ENCODE measurements at places on chromosomes 13 and 19.

DNA sequence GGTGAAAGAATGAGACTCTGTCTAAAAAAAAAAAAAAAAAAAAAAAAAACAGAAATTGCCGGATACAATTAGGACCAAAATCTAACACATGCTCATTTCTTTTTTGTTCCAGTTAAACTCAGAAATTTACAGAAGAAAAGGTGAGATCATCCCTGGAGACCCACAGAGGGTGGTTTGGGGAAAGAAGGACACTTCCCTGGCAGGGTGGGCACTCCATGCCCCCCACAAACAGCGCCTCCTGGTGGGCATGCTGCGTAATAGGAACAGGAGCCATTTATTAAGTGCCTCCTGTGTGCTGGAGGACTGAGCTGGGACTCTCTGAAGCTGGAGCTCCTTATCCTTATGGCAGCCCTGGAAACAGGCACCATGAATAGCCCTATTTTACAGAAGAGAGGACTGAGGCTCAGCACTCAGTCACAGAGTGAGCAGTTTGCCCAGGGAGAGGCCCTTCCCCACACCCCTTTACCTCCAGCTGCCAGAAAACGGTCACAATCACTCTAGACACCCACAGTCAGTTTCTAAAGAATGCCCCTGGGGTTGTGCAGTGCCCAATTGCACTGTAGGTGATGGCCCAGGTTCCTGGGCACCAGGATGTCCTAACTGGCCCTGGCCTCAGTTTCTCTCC is 10.1 kb downstream of the C19orf38 start:
- ATAC-seq: no peak

DNA sequence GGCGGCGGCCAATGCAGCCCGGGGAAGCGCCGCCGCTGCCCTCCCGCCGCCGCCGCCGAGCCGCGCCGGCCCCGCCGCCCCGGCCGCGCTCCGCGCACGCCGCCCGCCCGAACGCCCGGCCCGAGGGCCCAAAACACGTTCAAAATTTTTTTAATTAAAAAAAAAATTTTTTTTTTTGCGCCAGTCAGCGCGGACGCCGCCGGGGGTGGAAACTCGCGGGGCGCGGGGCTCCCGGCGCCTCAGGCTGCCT is 468 bp downstream of the HMGB1 start:
- ATAC-seq: no peak

- ATAC-seq: no peak
These were observed 20.1 kb downstream of the N4BP2L1 start for GRCh38 chr13:32407854-32408253.

DNA sequence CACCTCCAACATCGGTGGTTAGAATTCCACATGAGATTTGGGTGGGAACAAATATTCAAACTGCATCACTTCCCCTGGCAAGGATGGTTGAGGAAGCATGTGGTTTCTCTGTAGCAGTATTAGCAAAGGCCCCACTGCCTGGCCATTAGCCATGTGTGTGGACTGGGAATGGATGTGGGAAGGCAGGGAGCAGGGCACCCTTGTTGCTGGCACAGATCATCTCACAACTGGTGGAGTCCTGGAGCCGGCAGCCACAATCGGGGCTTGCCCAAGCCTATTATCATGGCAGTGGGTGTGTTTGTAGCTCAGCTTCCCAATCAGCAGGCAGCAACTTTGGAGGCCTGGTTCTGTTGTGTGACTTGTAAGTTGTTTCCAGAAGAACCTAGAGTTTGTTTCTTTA is 391.9 kb downstream of the DLEU7 start:
- ATAC-seq: no peak

DNA sequence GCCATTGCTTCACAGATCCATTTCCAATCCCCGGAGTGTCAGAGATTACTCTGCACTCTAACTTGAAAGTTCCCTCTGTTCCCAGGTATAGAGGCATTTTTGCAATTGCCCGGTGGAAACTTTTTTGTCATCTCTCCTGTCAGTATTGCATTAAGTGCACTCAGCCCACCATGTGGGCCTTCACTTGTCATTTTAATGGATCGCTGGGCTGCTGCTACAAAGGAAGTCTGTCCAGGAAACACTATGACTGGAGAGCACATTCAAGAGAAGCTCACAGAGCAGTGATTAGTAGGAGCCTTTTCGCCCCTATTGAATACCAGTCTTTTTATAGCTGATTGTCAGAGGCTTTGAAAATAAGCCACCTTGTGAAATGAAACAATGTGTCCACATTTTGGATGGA is 180.9 kb downstream of the B3GLCT start:
- no peak for ATAC-seq

GRCh38 chr19:6470173-6470572 is 6.1 kb downstream of the CRB3 start:
- no peak for ATAC-seq

DNA sequence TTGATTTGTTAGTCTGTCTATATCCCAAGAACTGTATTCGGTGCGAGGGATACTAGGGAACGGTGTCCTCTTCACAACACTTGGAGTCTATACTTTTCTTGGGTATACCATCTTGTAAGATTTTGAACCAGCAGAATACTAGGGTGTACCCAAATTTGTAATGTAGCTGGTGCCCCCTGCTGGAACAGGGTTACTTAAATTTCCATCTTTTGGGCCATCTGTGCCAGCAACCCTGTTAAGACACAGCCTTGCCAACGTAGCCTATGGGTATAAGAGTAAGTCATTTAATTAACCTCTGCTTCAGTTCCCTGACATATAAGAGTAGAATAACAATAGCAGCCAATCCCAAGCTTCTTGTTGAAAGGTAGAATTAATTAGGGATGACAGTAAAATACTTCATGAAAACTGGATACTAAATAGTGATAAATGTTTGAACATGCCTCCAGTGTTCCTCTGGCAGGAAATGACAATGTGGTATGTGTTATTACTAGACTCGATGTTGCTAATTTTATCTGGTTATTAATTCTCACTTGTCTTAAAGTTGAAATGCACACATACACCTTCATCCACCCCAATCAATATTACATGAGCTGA is 607.6 kb downstream of the FGF9 start:
- no peak for ATAC-seq

DNA sequence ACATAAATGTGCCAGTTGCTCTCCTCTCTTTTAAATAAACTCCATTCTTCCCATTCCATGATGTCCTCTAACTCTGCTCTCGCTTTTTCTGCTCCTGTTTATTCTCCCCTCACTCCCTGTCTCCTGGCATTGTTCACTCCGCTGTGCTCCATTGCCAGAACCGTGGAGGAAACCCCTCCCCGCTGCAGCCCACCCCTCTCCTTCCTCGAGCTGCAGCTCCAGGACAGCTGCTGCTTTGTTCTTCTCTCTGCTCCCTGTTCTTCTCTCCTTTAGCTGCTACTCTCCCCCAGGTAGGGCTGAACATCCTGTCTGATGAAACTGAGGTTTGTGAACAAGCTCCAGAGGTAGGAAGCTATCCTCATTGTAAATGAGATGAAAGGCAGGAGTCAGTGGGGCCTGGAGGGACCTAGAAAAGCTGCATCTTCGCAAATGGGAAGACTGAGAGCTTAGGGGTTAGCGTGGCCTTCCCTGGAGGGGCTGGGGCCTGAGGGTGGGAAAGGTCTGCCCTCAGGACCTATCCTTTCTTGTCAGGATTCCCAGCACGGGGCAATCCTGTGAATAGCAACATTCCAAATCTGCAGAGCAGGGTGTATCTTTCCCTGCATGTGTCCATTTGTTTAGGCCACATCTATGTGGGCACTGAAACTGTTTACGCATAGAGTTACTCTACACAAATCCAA is 243.7 kb downstream of the DNAJC15 start:
- ATAC-seq: no peak

GRCh38 chr19:4774136-4774535 is 17.4 kb upstream of the FEM1A start:
- ATAC-seq: no peak

DNA sequence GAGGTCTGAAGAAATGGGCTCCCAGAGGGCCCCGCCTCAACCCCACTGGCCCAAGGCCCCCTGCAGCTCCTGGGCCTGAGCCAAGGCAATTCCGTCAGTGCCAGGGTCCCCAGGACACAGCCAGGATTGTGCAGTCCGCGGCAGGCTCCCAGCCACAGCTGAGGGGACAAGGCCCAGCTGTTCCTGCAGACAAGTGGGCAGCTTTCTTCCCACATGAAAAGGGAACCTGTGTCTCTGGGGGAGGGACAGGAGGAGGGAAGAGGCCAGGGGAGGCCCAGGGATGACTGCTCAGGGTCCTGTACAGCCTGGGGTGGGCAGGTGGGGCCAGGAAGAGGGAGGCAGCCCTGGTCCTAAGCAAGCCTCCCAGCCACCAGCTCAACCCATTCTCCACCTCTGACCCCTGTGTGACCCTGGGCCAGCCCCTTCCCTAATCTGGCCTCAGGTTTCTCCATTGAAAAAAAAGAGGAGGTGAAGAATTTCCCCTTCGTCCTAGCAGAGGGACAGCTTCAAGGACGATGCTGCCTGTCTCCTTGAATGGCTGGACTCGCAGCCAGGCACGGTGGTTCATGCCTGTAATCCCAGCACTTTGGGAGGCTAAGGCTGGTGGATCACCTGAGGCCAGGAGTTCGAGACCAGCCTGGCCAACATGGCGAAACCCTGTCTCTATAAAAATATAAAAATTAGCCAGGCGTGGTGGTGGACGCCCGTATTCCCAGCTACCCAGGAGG is 20.5 kb upstream of the VSTM2B start:
- no peak for ATAC-seq

DNA sequence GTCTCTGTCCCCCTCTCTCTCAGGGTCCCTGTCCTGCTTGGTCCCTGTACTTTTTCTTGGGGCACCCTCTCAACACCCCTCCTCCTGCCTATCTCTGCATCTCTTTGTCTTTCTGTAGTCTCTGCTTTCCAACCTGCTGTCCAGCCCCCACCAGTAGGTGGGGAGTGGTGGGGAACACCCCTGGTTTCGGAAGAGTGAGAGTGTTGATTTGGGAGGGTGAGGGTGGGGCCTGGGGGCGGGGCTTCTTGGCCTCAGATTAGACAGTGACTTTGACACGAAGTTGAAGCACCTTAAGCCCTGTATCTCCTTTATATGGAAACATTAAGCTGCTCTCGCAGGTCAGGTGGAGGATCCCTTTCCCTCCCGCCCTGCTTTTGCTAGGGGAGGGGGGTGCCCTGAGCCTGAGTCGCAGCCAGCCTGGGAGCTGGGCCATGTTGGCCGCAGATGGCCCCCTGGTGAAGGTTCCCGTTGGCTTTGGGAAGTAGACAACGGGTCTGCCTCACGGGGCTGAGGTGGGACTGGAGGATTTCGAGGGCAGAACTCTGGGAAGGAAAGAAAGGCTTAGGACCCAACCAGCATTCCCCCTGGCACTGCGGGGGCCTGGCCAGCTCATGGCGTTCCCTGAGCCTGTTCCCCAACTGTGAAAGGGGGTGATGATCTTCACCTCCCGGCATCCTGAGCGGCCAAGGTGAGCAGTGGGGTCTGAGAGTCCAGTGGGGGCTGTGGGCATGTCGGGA is at the start of gene KCNJ14:
Gene KCNJ14, plus strand, starts transcription at position 404 of the 737 bp plus-strand sequence. CDS start 6,151 bp downstream, outside the sequence.
- ATAC-seq: no peak

DNA sequence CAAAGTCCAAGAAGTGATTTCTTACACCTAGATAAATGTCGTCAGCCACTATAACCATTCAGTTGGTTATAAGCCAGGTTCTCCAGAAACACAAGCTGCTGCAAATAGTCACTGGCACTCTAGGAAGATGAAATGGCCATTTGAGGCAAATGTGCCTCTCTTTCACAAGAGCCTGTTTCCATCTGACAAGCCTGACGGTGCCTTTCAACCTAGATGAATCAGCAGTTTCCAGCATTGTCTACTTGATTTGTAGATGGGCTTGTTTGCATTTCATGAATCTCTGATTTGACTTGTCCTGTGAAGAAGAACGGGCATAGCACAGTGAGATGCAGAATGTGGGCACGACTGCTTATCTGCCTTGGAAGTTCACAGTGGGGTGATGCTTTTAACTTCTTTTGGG is 327.2 kb downstream of the LMO7 start:
- ATAC-seq: peak; percentile 97

DNA sequence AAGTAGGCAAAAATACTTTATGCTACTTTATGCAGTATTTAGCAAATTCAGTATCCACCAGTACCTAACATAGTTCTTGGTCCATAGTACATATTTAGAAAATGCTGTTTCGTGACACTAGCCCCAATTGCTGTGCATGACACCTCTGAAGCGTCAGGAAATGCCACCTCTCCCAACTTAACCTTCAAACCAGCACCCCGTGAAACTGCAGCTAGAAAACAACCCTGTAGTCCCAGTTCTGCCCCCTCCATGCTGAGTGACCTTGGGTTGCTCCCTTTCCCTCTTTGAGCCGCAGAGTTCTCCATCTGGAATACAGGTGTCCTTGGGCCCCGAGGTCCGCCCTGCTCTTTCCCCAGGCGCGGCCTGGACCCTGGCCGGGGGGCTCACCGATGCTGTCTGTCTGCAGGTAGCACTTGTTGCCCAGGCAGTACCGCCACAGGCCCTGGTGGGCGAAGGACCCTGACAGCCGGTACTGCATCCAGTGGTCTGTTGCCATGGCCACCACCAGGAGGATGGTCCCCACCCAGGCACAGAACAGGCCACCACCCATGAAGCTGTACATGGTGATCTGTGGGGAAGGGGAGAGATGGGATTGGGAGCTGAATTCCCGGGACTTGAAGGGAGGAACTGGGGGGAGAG is 773 bp downstream of the LIM2 start:
- no peak for ATAC-seq

GRCh38 chr19:9819596-9819909 is 674 bp upstream of the FBXL12 start:
- ATAC-seq: no peak

DNA sequence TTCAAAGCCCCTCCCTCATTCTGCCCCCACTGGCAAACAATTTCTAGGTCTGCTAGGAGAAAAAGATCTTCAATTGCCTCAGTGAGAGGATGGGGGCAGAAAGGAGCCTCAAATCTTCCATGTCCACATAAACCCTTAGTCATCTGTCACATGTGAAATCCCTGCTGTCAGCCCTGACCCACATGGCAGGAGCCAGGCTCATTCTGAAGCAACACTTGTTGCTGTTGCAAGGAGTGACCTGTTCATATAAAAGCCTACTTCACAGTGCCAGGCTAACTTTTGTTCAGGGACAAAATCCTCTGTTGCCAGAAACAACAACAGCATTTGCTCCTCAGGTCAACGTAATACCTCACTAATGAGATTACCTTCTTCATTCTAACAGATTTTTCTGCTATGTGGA is 70.5 kb downstream of the IRS2 start:
- peak; percentile 71 for ATAC-seq

GRCh38 chr19:29381353-29382203 is 144.2 kb upstream of the VSTM2B start:
- no peak for ATAC-seq

DNA sequence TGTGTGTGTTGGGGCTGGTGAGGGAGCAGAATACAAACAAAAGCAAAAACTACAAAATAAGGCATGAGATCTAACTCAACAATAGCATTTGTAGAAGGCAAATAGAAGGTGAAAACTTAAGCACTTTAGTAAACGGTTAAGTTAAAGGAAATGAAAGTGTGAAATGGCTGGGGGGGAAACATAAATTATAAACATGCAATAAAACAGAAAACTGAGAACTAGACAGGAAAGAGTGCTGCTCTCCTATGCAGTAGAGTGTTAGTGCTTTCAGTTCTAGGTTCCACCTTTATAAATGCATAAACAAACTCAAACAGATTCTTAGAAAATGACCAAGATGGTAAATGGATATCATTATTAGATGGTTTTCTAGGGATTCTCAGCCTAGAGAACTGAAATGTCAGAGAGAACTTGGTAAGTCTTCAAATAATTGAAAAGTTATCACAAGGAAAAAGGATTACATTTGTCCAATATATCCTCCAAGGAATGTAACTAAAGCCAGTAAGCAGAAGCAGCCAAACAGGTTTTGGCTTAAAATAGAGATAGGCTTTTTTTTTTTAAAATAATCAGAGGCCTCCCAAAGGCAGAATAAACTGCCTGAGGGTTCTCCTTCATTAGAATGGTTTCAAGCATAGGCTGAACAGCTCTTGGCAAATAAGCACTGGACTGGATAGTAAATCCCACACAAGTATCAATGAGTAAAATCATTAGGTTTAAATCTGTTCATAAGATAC is 23.3 kb downstream of the RBM26 start:
- peak; percentile 38 for ATAC-seq

Measured in motor neuron (in vitro differentiated cells).